ENCODE measurements at places on chromosomes 6 and 20.

DNA sequence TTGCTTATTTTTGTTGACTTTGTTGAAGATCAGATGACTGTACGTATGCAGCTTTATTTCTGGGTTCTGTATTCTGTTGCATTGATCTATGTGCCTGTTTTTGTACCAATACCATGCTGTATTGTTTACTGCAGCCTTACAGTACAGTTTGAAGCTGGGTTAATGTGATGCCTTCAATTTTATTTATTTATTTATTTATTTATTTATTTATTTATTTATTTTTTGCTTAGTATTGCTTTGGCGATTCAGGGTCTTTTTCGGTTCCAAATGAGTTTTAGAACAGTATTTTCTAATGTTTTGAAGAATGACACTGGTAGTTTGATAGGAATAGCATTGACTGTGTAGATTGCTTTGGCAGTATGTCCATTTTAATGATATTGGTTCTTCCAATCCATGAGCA is 210.3 kb downstream of the EPM2A start:
- no peak for DNase-seq

GRCh38 chr6:152244998-152245630 is 392.0 kb downstream of the SYNE1 start:
- DNase-seq, result no peak

GRCh38 chr6:154474648-154475428 is 35.6 kb downstream of the CNKSR3 start:
- DNase-seq, result no peak

- no peak for DNase-seq
These were observed 81.4 kb downstream of the LAMA2 start for GRCh38 chr6:128964233-128964755.

DNA sequence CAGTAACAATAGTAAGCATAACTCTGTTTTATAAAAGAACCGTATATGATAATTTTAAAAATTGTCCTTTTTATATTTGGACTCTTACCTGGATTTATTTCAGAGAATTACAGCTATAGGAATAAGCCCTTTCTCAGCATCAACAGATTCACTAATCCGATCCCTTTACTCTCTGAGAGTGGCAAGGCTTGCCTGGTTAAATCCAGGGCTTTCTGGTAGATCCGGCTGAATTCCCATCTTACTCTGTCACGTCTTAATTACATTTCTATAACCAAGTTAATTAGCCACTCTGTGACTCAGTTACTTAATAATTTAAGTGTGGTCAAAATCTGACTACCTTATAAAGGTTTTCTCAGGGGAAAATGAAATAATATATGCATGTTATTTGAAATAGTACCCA is 294.7 kb downstream of the FRK start:
- no peak for DNase-seq

DNA sequence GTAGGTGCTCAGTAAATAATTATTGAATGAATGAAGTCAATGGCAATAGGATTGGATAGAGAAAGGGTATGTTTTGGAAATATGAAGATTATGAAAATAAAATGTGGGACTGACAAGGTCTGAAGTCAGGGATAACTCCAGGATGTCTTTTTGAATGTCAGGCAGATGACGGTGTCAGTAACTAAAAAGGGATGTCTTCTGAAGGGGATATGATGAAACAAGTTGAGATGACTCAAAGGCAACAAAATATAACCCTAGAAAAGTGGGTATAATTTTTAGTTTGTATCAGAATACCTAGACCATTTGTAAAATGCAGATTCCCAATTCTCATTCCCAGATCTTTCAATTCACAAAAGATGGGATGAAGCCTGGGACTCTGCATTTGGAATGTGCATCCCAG is 257.3 kb upstream of the SGK1 start:
- no peak for DNase-seq

GRCh38 chr6:133202610-133203343 is 38.4 kb upstream of the EYA4 start:
- no peak for DNase-seq

- DNase-seq, result no peak
These were observed 12.8 kb upstream of the HINT3 start for GRCh38 chr6:125943528-125944433.

- DNase-seq, result no peak
These were observed 34.3 kb downstream of the RNF24 start for GRCh38 chr20:3981132-3981452.
